ENCODE measurements at places on chromosomes 7 and 10.

- DNase-seq: no peak
Observed at GRCh38 chr10:124287071-124287685, 131.5 kb downstream of the OAT start.

DNA sequence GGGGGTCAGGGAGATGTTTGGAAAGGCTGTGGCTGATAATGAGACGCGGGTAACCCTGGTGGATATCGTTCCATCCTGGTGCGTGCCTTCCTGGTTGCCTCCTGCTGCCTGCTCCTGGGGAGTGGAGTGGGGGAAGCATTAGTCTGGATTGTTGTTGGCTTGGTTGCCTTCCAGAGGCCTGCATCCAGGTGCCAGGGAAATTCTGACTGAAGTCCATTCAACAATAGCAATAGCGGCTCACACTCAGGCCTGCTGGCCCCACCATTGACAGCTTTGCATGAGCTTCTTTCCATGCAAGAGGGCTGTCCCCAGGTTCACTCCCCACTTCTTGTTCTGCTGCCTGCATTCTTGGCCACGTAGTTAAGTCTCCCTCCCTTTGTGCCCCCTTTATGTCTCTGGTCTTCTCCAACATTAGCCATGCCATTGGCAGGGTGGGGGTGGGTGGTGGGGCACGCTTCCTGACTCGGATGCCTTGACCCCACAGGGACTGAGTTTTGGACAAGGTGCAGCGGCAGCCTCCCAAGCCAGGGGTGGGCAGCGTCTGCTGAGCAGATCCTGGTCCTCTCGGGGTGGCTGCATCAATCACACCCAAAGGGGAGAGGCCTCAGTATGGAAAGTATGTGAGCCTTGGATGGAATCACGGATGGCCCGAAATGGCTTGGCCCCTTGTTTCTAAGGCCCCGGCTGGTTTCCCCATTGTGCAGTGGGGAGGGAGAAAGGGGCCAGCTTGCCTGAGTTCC lies 150.2 kb downstream of the GRK5 start:
- DNase-seq: no peak

- no peak for DNase-seq
Observed at GRCh38 chr10:117374506-117375359, 507 bp downstream of the PDZD8 start.

- no peak for DNase-seq
Observed at GRCh38 chr7:24457219-24457558, 116.1 kb upstream of the PALS2 start.

GRCh38 chr10:52455098-52455497 lies 141.0 kb downstream of the DKK1 start:
- DNase-seq: no peak

- no peak for DNase-seq
Observed at GRCh38 chr7:100372256-100372655, 1.0 kb upstream of the PILRA start.

DNA sequence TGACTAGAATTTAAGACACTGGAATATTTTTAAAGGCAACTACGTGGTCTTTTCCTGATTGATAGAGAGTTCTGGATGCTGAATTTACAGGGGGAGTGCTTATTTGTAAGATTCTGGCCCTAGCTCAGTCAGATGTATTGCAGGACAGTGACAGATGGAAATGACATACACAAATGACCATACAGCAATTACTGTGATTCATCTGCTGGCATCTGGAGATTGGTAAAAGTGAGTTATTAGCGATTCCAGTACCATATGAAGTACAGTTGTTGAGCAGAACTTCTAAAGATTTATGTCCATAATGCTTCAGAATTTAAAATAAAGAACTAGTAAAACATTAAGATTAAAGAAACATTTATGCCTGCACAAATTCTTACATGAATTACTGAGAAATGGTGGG lies 243.2 kb downstream of the CRPPA start:
- DNase-seq: no peak

GRCh38 chr7:142063551-142064442 lies 47.7 kb upstream of the MGAM2 start:
- DNase-seq: no peak

- DNase-seq: no peak
Observed at GRCh38 chr7:91912494-91912893, 28.2 kb upstream of the AKAP9 start.

- no peak for DNase-seq
Observed at GRCh38 chr10:47397256-47397655, 13.2 kb upstream of the ZNF488 start.

DNA sequence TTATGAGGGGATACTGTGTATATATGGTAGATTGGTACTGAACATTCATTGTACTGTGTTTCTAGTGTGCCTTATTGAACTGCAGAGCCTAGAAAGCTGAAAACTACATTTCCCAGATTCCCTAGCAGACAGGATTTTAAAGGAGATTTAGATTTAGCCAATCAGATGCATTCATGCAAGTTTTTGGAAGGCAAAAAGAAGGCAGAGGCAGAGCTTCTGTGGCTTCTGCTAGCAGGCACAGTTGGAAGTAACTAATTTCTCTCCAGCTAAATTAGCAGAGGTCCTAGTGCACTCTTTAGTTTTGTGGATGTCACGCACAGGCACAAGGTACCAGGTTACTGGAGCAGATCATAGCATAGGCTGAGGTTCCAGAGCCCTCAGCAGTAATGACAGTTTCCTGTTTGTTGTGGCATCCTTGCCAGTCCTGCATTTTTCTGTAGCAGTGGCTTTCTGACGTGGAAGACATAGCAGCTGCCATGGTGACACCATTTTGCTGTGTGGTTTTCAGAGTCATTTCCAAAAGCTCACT lies 83.7 kb upstream of the CCDC71L start:
- no peak for DNase-seq

DNA sequence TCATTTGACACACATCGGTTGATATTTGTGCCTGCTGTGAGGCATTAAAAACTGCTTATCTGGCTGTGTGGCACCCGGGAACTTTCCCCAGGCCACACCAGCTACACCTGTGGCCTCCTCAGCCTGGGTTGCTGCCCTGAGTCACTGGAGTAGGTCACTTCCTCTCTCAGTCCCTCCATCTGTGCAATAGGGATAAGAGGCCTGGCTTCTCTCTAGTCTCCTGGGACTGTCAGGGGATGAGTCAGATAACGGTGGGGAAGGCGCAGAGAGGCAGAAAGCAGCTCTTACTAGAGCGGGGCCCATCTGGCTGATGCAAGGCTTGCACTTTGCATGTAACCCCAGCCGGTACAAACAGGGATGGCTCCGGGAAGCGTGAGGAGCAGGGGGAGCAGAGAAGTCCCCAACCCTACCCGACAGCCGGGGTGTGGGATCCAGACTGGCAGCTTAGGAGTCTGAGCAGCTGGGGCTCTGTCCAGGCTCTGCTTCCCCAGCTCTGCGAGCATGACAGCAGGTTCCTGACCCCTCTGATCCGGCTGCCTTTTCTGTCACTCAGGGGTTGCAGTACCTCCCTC lies 34.0 kb downstream of the DNAJB12 start:
- DNase-seq: no peak

DNA sequence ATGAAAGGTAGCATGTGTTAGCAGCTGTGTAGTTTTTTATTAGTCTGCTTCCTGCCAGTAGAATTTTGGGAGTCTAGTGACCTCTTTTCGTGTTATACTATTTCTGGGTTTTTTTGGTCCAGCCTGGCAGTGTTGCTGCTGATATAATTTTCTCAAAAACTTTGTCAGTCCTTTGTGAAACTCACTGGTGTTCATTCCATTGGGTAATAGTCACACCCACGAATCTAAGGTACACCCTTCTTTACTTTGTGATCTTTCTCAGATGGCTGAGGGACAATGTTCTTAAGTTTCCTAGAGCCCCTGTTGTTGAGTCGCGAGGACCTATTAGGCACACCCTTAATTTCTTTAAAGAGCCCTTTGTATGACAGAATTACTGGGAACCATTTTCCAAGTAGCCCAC lies 52.3 kb downstream of the TPST1 start:
- DNase-seq: no peak

GRCh38 chr7:105879782-105880181 lies 3.4 kb upstream of the ATXN7L1 start:
- no peak for DNase-seq

- no peak for DNase-seq
Observed at GRCh38 chr10:79286318-79286951, 60.8 kb upstream of the PPIF start.

- DNase-seq: no peak
Observed at GRCh38 chr10:72049969-72050781, 38.2 kb downstream of the SPOCK2 start.

DNA sequence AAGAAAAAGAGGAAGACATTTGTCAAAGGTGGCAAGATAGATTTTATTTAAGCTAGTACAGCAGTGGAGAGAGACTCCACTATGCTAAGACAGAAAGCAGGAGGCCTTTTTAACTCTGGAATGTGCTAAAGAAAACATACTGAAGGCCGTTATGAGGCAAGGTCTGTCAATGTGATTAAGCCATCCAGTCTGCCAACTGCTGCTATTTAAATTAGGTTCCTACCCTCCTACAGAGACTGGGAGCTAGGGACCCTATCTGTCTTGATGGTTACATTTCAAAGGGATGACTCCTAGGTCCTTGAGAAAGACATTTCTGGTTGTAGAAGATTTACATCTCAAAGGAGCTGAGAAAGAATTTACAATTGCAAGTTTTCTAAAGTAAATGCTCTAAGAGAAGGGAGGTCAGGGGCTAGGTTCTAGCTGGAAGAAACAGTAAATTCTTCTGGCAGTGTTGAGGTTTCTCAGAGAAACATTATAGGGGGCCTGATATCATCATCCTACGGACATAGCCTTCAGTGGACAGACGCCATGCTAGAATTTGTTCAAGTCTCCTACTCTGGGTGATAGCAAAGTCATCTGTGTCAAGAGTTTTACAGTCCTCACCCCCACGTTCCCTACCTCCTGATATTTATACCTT lies 211.6 kb downstream of the PHF14 start:
- DNase-seq: no peak

- no peak for DNase-seq
Observed at GRCh38 chr7:106465704-106466468, 181.1 kb upstream of the NAMPT start.

DNA sequence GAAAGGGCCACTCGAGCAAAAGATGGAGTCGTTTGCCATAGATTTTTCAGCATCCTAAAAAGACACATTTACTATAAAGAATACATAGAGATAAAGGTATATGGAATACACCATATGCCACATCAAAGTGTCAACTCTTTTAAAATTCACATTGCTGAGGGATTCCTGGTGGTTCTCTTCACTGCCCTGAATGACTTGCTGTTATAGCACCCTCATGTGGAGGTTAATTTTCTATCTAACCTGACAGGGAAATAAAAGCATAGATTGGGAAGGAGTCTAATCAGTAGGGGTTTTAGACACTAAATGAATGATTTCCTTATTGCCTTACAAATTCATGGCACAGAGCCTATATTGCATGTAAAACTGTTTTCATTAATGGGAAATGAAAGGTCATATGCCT lies 25.9 kb downstream of the DNAH11 start:
- DNase-seq: peak; percentile 7

DNA sequence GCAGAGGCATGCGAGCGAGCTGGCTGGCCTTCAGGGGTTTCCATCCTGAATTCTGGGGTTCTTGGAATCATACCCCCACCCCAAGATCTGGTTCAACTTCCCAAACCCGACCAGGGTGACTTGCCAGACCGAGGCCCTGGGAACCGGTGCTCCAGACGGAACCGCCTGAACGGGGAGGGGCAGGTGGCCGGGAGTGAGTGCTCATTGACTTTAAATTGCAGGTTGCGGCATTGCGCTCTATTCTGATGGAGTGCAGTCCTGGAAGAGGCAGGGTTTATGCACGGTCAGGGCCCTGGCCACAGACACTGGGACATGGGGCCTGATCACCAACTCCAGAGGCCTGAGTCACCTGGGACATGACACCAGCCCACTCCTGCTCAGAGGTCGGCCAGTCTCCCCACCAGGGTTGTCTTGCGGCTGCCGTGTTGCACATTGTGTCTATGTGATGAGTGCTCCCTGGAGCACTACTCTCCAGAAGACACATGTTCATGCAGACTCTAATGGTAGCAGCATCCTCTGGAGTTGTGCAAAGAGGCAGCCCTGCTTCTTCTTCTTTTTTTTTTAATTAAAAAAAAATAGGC lies 5.8 kb upstream of the DDIT4 start:
- DNase-seq: no peak

- DNase-seq: no peak
Observed at GRCh38 chr7:37670436-37670835, 13.1 kb upstream of the GPR141 start.

GRCh38 chr7:16939161-16939560 lies 57.4 kb upstream of the AGR3 start:
- DNase-seq: no peak

DNA sequence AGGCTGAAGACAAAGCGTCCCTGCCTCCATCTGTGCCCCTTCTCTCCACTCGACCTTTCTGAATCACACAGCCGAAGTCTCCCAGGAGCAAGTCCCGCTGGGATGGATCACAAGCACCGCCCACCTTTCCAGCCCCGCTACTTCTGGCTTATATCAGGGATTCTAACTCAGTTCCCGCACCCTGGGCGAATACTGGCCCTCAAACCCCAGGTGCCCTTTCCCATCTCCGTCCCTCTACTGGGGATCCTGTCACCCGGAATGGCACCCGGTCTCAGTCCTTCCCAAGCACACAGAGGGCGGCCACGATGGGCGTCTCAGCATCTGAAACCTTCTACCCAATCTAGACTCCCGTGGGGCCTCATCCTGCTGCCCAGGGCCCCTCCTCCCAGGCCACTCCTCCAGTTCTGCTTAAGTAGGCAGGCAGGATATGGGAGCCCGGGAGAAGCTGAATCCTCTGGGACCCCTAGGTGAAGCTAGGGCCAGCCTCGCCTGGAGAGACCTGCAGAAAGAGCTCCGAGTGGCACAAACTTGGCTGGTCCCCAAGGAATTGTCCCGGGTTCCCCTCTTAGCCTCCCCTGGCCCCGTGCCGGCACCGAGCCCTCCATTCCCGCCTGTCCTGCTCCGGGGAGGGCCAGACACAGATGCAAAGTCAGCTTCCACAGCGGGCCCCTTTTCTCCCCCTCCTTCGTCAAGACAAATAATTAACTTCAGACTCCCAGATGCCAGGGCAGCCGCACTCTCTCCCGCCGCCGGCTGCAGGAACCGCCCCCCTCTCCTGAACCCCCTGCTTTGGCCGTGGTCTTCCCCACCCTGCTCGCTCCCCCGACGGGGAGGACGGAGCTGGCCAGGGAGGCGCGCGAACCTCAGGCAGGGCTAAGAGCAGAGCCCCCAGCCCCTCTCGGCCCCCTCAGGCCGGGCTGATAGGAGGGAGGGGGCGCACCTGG lies 612 bp downstream of the KCP start:
- no peak for DNase-seq

- DNase-seq: no peak
Observed at GRCh38 chr7:38217672-38218071, 39.6 kb downstream of the STARD3NL start.

DNA sequence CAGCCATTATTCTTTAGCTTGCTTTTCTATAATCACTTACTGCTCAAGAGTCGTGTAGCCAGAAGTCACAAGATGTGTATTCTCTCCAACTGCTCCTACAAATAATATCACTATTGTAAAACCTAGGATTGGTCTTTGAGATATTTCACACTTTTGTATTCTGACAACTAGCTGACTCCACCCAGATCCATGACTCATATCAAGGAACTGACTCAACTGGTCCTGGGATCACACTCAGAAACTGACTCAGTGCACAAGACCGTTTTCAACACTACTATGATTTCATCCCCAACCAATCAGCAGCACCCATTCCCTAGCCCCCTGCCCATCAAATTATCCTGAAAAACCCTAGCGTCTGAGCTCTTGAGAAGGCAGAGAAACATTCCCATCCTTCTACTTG lies 56.5 kb upstream of the ORC5 start:
- DNase-seq: no peak

- no peak for DNase-seq
Observed at GRCh38 chr10:100829097-100829870, 83.5 kb upstream of the SLF2 start.

- DNase-seq: no peak
Observed at GRCh38 chr10:110458266-110458920, 39.3 kb upstream of the DUSP5 start.

GRCh38 chr7:41918597-41918996 lies 215.7 kb upstream of the INHBA start:
- no peak for DNase-seq

Data from NCI-H2029 treated with DMSO at 0.1 percent for 48 hours (cell line).